ENCODE measurements at places on chromosomes 4 and X.

DNA sequence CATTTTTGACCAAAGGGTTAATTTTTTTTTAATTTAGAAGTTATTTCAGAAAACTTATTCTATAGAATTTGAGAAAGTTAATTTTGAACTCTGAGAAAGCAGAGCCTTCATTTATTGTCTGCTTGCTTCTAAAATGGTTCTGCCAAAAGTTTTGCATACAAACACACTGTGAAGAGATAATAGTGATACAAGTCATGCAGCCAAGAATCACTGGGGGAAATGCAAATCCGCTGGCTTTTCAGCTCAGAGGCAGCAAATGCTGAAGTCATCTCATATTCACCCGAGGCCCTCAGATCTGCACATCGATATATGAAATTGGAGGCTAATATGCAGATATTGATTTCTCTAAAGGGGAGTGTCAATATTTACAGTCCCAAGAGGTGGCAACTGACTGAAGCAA lies 186.2 kb downstream of the KIT start:
- DNase-seq = no peak

- no peak for DNase-seq
Measured at GRCh38 chrX:104749951-104750610, 184.1 kb downstream of the IL1RAPL2 start.

- DNase-seq = no peak
Measured at GRCh38 chr4:156636381-156636780, 335.2 kb downstream of the PDGFC start.

DNA sequence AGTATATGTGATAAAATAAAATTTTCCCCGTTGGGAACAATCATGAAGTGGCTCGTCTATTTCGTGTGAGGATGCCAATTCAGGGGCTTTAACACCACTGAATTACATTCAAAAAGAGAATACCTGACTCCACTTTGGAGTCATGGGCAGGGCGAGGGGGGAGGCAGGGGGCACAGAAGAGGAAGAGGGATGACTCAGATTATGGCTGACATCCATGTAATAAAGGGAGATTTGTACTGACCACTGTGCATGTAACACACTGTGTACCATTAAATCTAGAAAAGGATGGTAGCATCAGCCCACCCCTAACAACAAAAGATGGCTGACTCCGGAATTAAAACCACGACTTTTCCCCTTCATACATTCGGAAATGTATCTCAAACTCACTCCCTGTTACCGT lies 1.3 kb downstream of the SLC9A7 start:
- DNase-seq = no peak

DNA sequence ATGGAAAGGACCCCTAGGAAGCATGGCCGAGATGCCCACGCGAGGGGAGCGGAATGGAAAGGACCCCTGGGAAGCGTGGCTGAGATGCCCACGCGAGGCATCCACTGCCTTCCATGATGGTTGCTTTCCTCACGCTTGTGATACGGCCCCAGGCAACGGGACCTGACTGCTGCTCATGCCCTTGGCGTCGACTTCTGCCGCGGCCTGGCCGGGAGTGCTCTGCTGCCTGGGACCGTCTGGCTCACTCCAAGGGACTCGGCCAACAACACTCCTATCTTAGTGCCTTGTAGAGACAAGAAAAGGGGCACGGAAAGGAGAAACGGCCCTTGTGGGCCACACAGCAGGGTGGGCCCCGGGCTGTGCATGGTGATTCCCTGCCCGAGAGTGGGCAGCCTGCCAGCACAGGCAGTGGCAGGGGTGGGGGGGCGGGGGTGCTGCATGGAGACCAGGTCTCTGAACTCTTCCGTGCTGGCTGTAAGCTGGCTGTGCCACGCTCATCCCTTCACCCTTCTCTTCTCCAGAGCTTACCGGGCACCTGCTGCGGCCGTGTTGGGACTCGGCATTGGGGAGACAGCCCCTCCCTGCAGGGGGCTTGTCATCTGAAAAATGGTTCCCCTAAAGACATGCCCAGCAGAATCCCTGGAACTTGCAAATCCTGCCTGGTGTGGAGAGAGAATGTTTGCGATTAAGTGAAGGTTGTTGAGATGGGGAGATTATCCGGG lies 38.6 kb upstream of the HMX1 start:
- no peak for DNase-seq

DNA sequence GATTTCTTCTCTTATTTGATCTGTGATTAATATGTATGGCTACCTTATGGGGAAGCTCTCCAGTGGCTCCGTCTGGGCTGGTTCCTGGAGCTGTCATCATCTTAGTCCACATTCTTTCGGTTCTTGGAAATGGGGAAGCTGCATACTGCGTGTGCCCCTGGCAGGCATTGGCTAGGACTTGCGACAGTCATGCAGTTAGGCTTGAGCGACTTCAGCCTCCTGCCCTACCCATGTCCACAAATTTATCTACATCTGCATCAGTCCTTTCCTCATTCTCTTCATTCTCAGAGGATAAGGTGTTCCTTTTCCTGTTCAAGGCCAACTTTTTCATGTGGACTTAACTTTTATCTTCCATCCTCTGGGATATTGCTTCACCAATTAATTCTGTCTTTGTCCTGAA lies 214.2 kb downstream of the RELL1 start:
- no peak for DNase-seq

DNA sequence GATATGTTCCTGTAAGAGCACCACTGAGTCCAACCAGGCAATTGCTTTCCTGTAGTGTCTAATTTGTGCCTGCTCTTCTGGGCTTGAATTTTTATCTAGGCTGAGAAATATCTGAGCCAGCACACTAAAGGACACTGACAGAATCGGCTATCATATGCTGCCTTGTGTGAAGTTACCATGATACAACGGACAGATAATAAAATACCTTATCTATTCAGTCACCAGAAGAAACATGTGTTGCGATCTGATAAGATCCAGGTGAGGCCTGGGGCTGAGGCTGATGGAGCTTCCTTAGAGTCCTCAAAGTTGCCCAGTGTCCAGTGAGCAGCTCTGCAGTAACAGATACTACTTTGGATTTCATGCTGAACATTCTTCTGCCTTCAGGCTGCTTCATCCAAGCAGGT lies 111.8 kb downstream of the ZNF518B start:
- no peak for DNase-seq

GRCh38 chr4:85154591-85154990 lies 188.1 kb upstream of the WDFY3 start:
- DNase-seq = no peak

DNA sequence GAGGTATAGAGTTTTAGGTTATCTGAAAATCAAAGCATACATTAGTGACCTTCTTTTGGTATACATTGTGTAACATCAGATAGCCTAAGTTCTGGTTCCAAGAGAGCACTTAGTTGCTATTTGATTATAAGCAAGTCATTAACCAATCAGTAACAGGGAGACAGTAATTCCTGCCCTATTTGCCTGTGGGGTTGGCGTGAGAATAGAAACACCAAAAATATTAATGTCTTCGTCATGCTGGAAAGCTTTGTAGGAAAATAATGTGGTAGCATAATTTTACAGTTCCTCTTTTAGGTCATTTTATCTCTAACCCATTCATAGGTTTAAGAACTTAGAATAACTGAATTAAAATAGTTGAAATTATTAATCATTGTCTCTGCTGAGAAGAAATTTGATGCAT lies 37.8 kb downstream of the NPNT start:
- DNase-seq = no peak

GRCh38 chr4:138953961-138954371 lies 61.6 kb upstream of the NOCT start:
- no peak for DNase-seq

DNA sequence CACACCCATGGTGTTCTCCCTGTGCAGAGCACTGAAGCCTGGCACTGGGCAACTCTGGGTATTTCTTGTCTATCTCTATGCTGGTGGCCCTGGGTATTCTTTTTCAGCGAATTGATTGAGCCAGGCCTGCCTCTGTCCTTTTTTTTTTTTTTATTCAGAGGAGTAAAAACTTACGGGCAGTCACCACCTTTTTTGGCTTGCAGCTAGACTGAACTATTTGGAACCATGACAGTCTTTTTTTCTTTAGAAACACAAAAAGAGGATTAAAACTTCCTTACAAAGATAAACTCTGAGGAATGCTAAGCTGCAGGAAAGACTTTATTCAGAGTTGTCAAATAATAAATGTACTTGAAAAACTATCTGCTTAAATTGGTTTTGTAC lies 119.2 kb upstream of the STIM2 start:
- no peak for DNase-seq

- DNase-seq = no peak
Measured at GRCh38 chr4:152806501-152807125, 26.9 kb downstream of the ARFIP1 start.

- DNase-seq = peak; percentile 7
Measured at GRCh38 chrX:40539214-40540142, 41.3 kb upstream of the ATP6AP2 start.

GRCh38 chr4:185811509-185812364 lies at the start of gene SORBS2:
Gene SORBS2 (minus strand): TSS chr4:185812194. CDS start chr4:185690571, 121,623 bp downstream.
- DNase-seq = no peak

DNA sequence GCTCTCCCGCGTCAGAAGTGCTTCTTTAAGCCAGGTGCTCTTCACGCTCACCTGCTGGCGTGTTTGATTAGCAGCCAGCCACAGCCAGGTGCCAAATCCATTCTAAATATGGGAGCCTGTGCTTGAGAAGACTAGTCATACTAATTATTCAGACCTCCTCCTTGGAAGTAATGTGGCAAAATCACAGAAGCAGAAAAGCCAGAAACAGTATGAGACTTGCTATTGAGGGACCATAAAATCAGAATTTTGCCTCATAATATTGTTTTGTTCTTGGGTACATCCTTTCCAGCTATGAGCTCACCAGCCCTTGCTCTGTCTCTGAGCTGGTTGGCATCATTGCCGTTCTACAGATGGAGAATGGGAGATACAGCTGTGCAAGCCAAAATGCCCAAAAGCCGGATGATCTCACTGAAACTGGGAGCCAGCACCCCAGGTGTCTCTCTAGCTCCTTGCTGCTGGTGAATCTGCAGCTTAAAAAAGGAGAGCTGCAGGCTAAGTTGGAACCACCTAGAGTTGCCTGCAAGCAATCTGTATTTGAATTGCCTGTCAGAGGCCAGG lies 205.4 kb downstream of the SHROOM3 start:
- no peak for DNase-seq

GRCh38 chr4:142554412-142554811 lies 291.7 kb downstream of the INPP4B start:
- no peak for DNase-seq

Measured in stimulated activated CD4-positive, alpha-beta T cell treated with anti-CD3 and anti-CD28 coated beads, Interleukin-12 subunit alpha, Interleukin-12 subunit beta, amount 100 ng/mL, for 24 hours (primary cell).